Activated CD8-positive, alpha-beta memory T cell treated with anti-CD3 and anti-CD28 coated beads for 48 hours (primary cell): ENCODE measurements at places on chromosomes 6 and 20.

GRCh38 chr6:65399355-65400084, 307.5 kb downstream of the EYS start:
- DNase-seq: no peak

GRCh38 chr6:20658053-20658452, 123.8 kb downstream of the CDKAL1 start:
- no peak for DNase-seq

DNA sequence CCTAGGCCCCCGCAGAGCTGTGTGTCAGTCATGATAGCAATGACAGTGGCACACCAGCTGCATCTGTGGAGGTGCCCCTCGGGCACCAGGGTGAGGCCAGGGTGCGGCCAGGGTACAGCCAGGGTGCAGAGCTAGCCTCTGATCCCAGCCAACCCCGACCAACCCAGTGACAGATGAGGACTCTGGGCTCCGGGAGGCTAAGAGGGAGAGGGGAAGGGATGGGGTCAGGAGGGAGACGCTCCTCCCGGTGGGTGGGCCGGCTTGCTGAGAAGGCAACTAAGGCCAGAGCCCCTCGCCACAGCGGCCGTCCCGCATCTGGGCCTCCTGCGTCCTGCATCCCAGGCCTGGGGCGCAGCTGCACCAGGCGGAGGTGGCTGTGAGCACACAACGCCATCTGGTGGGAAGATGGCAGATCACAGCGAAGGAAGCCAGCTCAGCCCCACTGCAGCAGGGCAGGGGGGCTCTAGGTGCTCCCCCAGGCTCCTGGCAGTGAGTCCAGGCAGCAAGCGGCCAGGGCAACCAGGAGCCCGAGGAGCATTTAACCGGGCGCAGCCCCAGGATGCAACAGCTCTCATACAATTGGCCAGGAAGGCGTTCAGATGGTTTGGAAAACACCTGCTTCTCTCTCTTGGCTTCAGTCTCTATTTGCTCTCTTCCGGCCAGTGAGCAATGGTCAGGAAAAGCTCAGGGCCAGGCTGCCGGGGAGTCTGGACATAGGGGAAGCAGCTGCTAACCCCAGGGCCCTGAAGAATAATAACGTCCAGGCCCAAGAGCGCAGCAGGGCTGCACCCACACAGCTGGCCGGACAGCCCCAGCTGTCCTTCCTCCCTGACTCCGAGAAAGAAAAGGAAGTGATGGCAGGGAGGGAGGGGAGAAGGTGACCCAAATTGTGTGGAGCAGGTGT, 169.4 kb downstream of the TAF4 start:
- DNase-seq: no peak

DNA sequence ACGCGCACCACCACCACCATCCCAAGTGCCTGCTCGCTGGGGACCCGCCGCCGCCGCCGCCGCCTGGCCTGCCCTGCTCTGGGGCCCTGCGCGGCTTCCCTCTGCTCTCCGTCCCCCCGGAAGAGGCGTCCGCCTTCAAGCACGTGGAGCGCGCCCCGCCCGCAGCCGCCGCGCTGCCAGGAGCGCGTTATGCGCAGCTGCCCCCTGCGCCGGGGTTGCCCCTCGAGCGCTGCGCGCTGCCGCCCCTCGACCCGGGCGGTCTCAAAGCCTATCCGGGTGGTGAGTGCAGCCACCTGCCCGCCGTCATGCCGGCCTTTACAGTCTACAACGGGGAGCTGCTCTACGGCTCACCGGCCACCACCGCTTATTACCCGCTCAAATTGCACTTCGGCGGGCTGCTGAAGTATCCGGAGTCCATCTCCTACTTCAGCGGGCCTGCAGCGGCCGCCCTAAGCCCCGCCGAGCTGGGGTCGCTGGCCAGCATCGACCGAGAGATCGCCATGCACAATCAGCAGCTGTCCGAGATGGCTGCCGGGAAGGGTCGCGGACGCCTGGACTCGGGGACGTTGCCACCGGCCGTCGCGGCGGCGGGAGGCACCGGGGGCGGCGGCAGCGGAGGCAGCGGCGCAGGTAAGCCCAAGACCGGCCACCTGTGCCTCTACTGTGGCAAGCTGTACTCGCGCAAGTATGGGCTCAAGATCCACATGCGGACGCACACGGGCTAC, 7.2 kb downstream of the PRDM13 start:
- DNase-seq: no peak

GRCh38 chr6:35468980-35469750, 964 bp downstream of the RPL10A start:
- no peak for DNase-seq

GRCh38 chr6:13373488-13373886, 45.1 kb upstream of the TBC1D7 start:
- DNase-seq: no peak

DNA sequence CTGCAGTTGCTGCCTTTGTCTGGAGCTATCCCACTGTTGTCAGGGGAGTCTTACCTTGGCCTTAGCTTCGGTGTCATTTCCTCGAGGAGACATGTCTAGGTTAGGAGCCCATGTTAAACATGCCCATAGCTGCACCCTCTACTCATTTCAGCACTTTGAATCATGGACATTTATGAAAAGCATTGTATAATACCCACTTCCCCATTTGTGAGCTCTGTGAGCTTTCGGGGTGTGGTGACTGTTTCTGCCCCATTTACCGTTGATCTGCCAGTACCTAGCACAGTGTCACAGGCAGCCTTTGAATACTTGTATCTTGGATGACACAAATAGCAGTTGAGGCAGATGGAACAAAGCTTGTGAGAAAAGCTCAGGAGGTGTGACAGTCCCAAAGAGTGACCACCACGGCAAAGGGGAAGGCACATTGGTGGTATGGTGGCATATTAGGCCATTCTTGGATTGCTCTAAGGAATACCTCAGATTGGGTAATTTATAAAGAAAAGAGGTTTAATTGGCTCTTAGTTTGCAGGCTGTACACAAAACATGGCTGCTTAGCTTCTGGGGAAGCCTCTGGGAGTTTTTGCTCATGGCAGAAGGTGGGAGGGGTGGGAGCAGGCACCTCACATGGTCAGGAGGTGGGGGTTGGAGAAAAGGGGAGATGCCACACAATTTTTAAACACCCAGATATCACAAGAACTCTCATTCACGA, 42.0 kb downstream of the JARID2 start:
- DNase-seq: no peak

DNA sequence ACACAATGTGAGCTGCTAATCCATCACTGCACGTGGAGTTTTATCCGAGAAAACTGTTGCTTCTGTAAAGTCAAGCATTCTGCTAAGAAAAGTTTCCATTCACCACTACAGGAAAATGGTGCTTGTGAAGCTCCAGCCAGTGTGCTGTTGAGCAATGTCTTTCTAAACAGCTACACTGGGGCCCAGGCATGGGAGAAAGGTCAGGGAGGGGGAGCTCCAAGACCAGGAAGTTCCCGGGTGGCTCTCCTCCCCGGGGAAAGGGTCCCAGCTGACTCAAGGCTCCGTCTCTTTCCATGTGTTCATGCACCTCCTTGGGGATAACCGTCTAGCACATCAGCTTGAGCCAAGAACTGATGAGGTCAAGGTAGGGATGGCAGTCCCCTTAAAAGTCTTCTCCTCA, 20.5 kb downstream of the RPP40 start:
- DNase-seq: no peak

- DNase-seq: no peak
Observed at GRCh38 chr6:125781314-125781868, 9.4 kb upstream of the NCOA7 start.

- no peak for DNase-seq
Observed at GRCh38 chr6:39268171-39268570, 38.9 kb upstream of the KCNK5 start.

GRCh38 chr20:8128291-8129060, 3.6 kb upstream of the PLCB1 start:
- no peak for DNase-seq

DNA sequence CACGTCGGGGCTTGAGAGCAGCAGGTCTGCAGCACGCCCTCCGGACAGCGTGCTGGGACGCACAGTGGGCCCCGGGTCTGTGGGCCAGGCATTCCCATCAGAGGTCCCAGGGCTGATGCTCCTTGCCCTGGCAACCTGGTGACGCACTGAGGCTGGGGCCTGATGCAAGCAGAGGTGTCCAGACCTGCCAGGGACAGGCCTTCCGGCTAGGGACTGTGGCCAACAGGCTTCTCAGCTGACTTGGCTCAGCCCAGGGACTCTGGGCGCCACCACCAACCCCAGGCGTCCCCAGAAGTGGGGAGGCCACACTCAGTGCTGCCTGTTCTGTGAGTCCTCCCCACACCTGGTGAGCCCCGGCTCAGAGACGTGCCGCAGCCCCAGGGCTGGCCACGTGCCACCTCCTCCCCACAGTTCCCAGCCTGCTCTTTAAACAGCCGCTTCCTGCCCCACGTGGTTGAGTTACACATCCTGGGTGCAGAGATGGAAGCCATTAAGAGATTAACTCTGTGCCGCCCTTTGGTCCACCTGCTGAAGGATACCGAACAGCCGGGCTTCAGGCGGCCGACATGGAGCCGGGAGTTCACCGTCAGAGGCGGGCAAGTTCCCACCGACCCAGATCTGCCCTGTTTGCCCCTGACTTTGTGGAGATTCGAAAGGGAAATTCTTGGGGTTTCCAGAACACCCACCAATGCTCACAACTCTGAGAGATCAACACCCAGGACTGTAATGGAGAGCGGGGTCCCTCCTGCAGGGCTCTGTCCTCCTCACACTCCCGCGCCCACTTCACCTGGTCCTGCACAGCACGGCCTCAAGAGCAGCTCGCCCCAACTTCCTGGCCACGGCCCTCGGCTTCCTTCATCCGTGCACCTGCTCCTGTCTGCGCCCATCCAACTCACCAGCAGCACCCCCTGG, 37.6 kb upstream of the ZBP1 start:
- no peak for DNase-seq

DNA sequence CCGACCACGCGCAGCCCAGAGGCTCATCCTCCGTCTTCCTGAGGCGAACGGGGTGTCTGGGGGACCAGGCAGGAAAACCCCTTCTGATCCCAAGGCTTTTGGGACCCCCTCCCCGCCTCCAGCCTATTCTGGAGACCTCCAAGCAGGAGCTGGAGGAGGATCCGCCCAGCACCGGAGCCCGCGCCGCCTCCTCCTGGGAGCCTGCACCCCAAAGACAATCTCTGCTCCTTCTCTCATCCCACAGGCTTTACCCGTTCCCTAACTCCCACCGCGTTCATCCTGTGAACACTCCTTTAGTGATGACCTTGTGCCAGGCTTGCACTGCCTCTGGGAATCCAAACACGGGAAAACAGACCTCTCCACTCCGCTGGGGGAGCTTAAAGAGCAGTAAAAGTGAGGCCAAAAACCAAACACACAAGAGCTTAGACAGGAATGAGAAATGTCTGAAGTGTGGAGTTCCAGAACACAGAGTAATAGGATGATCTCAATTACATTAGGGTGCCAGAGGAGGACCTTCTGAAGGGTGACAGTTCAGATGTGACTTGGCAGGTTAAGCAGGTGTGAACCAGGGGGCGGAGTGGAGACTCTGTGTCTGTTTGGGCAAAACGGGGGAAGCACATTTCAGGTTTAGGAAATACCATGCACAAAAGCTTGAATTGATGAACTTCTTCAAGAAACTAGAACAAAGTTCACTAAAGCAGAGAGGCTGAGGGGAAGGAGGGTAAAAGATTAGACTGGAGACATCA, 7.6 kb downstream of the HLA-DRB5 start:
- DNase-seq: no peak

DNA sequence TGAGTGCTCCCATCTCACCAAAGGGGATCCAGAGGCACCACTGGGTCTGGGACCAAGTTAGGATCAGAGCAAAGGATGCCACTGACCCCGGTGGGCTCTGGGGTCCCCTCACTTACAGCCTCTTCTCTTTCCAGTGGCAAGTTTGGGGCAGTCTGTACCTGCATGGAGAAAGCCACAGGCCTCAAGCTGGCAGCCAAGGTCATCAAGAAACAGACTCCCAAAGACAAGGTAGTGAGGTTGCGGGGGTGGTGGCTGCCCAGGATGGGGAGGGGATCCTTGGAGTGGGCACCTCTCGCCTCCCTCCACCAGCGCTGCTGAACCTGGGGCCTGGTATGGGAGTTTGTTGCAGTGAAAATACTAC, 4.9 kb downstream of the MYLK2 start:
- no peak for DNase-seq

DNA sequence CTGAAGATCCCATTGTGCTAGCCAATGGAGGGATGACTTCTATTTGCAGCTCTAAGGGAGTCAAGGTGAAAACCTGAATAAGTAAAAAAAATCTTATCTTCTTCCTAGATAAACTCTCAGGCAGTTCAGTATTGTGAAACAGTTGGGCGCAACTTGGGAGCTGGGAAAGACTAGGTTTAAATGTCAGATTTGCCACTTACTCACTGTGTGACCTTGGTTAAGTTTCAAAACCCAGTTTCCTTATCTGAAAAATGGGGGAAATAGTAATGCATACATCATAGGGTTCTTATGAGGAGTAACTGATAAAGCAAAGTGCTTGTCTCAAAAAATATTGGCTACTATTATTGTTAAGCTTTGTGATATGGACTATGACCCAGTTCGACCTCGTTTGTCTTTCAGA, 88.8 kb downstream of the CD83 start:
- no peak for DNase-seq

GRCh38 chr6:145153495-145153894, 581.8 kb downstream of the EPM2A start:
- no peak for DNase-seq

- peak; percentile 86 for DNase-seq
Observed at GRCh38 chr6:83067448-83068439, at the start of gene DOP1A. DOP1A (plus strand) TSS chr6:83067671; CDS start chr6:83096978, 29,307 bp downstream.

- DNase-seq: peak; percentile 67
Observed at GRCh38 chr6:149317644-149318571, at the start of gene TAB2. TAB2 (plus strand) TSS chr6:149317712; CDS start chr6:149369998, 52,286 bp downstream.

GRCh38 chr20:35952480-35953386, 1.6 kb downstream of the SCAND1 start:
- DNase-seq: no peak

GRCh38 chr20:20456741-20457140, 88.8 kb downstream of the INSM1 start:
- DNase-seq: no peak

DNA sequence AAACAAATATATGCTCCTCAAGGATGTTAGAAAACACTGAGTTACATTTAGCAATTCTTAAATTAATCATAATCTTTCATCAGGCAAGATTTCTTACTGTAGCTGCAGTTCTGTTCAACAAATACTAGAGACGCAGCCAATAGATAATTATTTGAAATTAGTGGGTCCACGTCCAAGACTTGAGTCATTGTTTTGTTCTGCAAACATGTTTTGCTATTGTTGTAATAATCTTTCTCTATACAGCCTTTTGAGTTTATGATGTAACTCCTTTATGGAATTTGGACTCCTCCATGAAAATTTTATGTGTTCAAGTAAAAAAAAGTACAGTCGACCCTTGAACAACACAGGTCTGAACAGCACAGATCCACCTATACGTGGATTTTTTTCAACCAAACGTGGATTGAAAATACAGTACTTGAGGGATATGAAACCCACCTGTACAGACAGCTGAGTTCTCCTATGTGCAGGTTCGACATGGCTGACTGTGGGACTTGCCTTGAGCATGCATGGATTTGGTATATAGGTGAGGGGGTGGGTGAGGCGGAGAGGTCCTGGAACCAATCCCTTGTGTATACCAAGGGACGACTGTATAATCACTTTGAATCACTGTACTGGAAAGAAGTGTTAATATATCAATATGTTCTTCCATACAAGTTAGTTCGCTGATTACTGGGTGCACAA, 41.3 kb upstream of the SLC22A16 start:
- DNase-seq: no peak
